ENCODE measurements at places on chromosomes 1 and 21.
A peak's percentile ranks its signal among the peaks of the same experiment; 100 is the strongest.

- no peak for DNase-seq
Observed at GRCh38 chr1:165381745-165382505, 25.4 kb upstream of the LMX1A start.

DNA sequence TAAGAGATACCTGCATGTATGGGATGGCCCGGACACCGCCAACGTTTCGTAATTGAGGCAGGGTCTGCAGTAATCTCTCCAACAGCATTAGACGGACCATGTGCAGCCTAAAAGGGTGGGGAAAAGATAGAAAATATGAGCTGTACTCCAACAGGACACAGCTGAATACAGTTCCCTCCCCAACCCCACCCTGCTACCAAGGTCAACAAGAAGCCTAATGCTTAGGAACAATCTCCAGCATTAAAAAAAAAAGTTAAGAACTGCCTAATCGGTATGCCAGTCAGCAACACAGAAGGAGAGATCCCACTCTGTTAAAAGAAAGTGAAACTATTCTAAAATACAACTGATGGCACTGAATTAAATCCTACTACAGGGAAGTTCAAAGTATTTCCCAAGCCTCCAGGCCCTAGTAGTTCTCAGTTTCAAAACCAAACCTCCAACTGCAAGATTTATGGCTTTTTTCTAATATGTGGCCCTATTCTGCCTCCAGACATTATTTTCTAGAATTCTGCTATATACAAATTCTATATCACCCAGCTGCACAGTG is 81.0 kb downstream of the UBR4 start:
- DNase-seq, result no peak

- no peak for DNase-seq
Observed at GRCh38 chr1:18176619-18177018, 69.0 kb downstream of the IGSF21 start.

GRCh38 chr1:32045772-32046171 is 27.0 kb upstream of the TMEM39B start:
- DNase-seq, result no peak

DNA sequence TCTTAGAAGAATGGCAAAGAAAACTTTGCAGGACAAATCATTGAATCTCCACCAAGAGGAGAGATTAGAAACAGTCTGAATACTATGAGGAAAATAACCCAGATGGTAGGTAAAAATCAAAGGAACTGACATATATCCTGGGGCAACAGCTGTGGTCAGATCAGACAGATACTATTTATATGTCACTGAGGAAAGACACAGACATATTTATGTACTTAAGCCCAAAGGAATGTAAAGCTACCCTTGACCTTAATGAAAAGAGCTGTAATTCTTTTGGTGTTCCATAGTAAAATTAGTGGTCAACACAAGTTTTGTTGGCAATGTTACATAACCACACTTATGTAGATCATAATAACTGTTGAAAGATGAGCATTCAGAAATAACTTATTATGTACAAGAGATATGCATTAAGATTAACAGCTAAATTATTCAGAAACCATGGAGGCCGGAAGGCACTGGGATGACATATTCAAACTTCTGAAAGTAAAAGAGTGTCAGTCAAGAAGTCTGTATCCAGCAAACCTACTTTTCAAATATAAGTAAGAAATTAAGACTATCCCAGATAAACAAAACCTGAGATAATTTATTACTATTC is 166.1 kb upstream of the SAMSN1 start:
- no peak for DNase-seq

DNA sequence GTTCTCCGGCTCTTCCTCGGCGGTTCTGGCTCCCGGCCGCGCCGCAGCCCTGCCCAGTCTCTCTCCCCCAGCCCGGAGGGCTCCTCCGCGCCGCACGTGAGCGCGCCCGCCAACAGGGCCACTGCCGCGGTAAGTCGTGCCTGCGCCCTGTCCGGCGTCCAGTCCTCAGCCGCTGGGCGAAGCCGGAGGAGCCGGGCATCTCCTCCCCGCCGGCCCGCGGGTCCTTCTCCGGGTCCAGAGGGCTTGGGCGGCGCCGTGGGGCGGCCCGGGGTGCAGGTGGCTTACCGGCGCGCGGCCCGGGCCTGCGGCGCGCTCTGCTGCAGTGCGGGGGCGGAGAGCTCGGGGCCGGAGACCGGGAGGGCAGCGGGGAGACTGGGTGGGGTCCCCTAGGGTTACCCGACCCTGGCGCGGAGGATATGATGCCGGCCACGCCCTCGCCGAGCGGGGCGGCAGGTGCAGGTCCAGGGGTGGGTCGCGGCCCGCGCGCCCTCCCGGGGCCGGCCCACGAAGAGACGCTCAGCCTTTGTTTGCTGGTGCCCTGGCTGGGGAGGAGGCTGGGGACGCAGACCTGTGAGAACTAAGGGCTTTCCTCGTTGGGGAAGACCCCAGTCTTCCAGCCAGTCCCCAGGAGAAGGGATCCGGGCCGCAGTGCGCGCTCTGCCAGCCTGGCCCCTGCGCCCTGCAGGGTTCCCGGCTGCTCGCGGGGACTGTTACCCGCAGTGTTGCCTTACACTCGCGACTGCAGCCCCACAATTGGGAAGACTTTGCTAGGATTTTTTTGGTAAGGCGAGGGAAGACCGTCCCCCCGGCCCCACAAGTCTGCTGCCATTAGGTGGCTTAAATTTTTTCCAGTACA is at the start of gene DOP1B:
DOP1B (plus strand) TSS at position 10 of the 856 bp plus-strand sequence. CDS start 7,910 bp downstream, outside the sequence.
- no peak for DNase-seq

DNA sequence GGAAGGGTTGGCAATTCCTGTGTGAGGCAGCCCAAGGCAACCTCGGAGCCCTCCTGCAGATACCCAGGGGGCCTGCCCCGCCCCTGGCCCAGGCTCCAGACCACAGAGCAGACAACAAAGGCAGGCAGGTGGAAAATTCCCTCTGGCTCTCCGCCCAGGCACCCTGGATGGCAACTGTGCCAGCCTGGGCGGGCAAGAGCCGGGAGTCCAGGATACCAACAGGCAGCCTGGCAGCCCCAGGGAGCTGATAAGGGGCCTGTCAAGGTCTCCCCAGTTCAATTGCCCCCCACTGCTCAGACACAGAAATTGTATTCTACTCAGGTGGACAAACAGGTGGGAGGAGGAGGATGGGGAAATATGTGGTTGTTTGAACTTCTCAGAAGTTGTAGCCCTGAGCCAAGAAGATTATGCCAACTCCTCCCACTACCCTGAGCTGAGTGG is 15.4 kb upstream of the GPR37L1 start:
- no peak for DNase-seq

DNA sequence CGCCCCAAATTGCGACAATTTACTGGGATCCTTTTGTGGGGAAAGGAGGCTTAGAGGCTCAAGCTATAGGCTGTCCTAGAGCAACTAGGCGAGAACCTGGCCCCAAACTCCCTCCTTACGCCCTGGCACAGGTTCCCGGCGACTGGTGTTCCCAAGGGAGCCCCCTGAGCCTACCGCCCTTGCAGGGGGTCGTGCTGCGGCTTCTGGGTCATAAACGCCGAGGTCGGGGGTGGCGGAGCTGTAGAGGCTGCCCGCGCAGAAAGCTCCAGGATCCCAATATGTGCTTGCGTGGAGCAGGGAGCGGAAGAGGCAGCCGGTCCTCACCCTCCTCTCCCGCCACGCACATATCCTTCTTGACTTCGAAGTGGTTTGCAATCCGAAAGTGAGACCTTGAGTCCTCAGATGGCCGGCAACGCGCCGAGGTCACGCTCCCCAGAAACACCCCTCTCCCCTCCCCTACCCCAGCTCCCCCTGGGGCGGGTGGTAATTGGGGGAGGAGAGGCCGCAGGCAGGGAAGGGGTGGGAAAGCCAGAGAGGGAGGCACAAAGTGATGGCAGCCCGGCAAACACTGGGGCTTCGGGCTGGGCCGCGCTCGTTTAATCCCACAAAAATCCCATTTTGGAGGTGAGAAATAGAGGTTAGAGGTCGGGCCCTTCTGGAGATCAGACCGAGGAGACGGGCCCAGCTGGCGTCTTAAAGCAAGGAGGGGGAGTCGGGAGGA is 6.2 kb downstream of the SIM2 start:
- DNase-seq, result no peak

DNA sequence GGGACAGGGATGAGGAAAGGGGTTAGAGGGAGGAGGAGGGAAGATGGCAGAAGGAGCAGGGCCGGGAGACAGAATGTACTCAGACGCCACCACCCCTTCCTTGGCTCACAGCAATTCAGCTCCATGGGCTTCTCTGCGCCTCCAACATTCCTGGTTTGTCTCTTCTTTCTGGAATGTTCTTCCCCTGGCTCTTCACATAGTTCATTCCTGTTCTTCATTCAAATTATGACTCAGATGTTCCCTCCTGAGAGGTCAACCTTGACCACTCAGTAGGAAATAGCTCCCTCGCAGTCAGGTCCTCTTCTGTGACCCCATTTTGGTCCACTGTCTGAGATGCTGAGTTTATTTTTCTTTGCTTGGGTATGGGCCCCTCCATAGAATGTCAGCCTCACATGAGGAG is 203.2 kb downstream of the C1orf94 start:
- DNase-seq, result no peak

DNA sequence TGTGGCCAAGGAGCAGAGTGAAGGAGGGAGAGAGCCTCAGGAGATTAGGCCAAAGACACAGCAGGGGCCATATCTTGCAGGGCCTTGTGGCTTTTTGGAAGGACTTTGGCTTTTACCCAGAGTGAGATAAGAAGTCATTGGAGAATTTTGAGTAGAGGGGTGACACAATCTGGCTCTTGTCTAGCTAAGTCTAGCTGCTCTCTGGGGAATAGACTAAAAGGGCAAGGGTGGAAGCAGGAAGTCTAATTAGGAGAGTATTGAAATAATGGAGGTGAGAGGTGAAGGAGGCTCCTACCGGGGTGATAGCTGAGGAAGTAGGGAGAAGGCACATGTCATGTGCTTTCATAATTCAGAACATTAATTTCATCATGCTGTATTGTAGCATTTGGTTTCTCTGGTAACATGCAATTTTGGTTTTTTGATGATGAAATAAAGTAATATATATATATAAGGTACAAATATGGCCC is 34.3 kb upstream of the KCNA3 start:
- no peak for DNase-seq

- DNase-seq, result no peak
Observed at GRCh38 chr1:33123266-33123665, 42.3 kb downstream of the AZIN2 start.

DNA sequence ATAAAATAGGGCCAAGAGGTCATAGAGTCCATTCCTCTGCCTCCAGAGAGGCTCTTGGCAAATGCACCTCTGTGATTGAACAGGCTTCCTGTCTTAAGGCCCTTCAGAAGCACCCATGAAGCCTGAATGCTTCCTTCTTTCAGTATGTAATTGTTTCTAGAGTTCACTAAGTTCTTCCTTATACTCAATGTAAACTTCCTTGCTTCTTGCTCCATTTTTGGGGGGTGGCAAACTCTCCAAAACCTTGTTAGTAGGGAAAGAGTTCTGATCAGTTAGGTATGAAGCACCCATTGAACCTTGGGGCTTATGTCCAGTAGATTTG is 102.3 kb upstream of the LPGAT1 start:
- DNase-seq, result no peak

DNA sequence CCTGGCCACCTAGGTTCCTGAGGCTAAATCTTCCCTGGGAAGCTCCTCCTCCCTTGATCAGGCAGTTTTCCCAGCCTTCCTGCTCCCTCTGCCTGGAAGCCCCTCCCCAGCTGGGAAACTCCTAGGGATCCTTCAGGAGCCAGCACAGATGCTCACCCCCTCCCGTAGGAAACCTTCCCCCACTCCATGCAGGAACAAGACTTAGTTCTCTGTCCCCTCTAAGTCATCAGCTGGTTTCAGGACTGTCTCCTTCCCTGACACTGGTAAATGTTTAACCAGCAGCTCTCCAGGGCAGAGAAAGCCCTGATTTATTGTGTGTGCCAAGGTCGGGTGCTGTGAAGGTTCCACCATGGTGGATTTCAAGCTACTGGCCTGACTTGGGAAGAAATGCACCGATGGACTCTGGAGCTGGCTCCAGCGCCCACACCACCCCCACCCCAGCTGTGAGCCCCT is 25.0 kb downstream of the TTC39A start:
- no peak for DNase-seq

GRCh38 chr1:7234471-7234755 is 449.2 kb downstream of the CAMTA1 start:
- no peak for DNase-seq

DNA sequence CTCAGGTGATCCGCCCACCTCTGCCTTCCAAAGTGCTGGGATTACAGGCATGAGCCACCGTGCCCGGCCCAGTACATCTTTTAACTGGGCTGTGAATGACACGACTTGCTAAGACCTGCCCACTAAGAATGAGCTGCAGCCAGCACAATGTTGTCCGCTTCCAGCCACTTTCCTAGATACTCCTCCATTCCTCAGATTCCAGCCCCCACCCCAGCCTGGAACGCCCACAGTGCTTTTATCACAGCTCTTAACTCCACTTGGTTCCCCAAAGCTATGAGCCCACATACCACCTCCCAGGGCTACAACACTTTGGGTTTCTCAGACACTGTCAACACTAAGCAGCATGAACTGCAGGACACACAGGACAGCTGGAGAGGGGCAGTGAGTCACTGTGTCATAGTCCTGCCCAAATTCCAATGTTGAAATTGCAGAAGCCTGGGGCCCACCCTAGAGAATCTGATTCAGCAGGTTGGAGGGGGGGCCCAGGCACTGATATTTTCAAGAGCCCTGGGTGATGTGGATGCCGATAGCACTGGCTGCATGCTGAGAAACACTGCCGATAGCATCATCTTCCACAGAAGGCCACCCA is 58.0 kb downstream of the ACBD3 start:
- no peak for DNase-seq

- DNase-seq, result no peak
Observed at GRCh38 chr1:64679177-64679576, 65.7 kb upstream of the RAVER2 start.

DNA sequence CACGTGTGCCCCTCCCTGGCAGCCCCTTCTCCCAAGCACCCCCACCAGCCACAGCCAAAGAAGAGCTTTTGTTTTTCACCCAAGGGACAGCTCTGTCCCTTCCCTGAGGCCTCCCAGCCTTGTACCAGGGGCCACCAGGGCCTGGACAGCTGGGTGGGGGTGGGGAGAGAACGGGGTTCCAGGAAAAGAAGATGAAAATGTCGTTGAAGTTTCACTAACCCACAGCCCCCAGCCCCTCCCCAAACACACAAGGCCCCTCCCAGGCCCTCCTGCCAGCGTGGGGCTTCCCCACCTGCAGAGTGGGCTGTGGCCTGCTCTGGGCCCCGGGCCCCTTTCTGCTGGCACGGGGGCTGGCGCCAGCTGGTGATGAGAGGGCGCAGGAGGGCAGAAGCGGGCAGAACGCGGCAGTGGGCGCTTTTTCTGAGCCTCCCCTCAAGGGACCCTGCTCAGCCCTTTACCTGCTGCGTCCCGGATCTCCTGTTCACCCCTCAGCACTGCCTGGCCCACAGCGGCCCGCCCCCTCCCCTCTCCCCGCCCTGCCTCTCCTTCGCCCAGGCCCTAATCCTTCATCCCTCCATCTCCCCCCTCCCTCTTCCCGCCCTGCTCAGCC is 5.5 kb upstream of the ANKRD65 start:
- DNase-seq, result peak; percentile 89

- no peak for DNase-seq
Observed at GRCh38 chr1:22651941-22652856, 837 bp upstream of the C1QB start.

DNA sequence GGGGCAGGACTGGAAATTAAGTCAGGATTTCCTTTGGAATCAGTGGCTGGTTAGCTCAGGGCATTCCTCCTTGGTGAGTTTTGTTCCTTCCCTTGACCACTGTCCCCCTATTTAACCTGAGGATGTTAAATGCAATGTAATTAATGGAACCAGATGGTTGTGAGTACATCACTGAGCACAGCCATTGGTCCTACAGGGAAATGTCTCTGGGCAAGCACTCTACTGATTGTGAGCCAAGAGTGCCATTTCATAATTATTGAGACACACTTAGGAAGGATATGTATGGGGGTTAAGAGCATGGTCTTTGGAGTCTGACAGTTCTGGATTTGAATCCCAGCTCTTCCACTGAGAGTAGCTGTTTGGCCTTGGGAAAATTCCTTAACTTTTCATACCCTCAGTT is 74.4 kb downstream of the SPAG17 start:
- DNase-seq, result no peak

All from putamen (tissue), 1 donor.